ENCODE measurements at places on chromosomes 3 and 15. TPM values are rescaled to one million over a fixed set of nuclear protein-coding genes. Genes with fewer than 3 reads are reported as not detected.

The ZMYND10 gene
- total RNA-seq, result 0.54 TPM

The ROPN1 gene
- not detected for total RNA-seq

The WDR93 gene
- 0.34 TPM for total RNA-seq

The SYNM gene
- total RNA-seq, result 1.2 TPM

The ZMAT3 gene
- 47.4 TPM for total RNA-seq

The CHAC1 gene
- total RNA-seq, result 2.7 TPM

The AMT gene
- total RNA-seq, result 33.4 TPM

The CPNE4 gene
- total RNA-seq, result not detected

- H3K4me1 ChIP-seq, result peaks cover 19% of the 10 kb centered on the region
- DNase-seq, result no peak
- no peaks in the 10 kb centered on the region for H3K27me3 ChIP-seq
- H3K4me3 ChIP-seq, result no peak overlapping the region
Measured at GRCh38 chr3:2839876-2840275, 270.3 kb downstream of the IL5RA start.

- no peak overlapping the region for H3K4me3 ChIP-seq
- no peaks in the 10 kb centered on the region for H3K27me3 ChIP-seq
- H3K4me1 ChIP-seq, result no peaks in the 10 kb centered on the region
- no peaks in the 10 kb centered on the region for H3K36me3 ChIP-seq
- H3K27ac ChIP-seq, result no peak overlapping the region
Measured at GRCh38 chr3:151174351-151174750, 28.7 kb downstream of the GPR171 start.

DNA sequence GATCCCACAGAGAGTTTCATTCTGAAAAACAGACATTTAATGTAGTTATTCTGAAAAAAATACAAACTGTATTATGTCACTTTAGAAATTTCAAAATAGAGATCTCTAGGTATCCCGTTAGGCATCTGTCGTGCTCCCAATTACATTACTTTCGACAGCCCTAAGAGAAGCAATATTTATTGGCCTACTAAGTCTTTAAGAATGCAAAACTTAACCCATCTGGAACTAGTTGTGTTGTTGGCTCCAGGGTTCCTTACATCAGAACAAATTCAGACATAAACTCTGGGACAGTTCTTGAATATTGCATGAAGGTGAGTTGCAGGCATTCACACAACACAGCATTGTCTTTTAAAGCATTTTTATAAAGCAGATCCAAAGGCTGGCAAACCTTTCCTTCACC lies 498.4 kb downstream of the FHIT start:
- no peak for DNase-seq
- H3K27ac ChIP-seq, result no peak overlapping the region
- no peaks in the 10 kb centered on the region for H3K27me3 ChIP-seq
- no peak overlapping the region for H3K4me3 ChIP-seq
- H3K36me3 ChIP-seq, result peaks cover 14% of the 10 kb centered on the region

DNA sequence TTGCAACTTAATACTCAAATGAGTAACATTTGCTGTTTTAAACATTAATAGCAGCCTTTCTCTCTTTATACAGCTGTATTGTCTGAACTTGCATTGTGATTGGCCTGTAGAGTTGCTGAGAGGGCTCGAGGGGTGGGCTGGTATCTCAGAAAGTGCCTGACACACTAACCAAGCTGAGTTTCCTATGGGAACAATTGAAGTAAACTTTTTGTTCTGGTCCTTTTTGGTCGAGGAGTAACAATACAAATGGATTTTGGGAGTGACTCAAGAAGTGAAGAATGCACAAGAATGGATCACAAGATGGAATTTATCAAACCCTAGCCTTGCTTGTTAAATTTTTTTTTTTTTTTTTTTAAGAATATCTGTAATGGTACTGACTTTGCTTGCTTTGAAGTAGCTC lies 40.3 kb downstream of the CTNNB1 start:
- no peaks in the 10 kb centered on the region for H3K27me3 ChIP-seq
- H3K4me3 ChIP-seq, result no peak overlapping the region
- DNase-seq, result no peak
- H3K36me3 ChIP-seq, result peaks cover 43% of the 10 kb centered on the region
- peak overlapping the region; percentile 48 for H3K27ac ChIP-seq
- H3K4me1 ChIP-seq, result peaks cover 26% of the 10 kb centered on the region

- H3K36me3 ChIP-seq, result peaks cover 3% of the 10 kb centered on the region
- H3K27ac ChIP-seq, result no peak overlapping the region
- H3K4me1 ChIP-seq, result peaks cover 13% of the 10 kb centered on the region
- DNase-seq, result no peak
Measured at GRCh38 chr3:8864402-8865350, 95.3 kb upstream of the OXTR start.

DNA sequence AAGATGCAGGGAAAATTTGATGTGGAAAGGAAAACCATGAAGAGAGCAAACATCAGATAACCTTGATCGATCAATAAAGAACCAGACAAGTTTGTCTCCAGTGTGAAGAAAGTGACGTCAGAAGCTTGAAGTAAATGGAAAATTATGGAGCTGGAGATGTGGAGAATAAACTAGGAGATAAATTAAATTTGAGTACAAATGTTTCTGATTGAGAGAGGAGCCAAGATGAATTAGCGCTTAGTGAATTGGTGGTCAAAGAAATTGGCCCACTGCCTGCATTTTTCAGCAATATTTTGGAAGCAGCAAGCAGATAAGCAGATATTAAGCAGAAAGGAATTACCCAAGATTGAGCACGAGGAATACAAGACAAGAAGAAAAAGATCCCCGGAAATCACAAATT lies 567.3 kb upstream of the ZNF385D start:
- H3K27me3 ChIP-seq, result no peaks in the 10 kb centered on the region
- no peak overlapping the region for H3K27ac ChIP-seq
- no peak overlapping the region for H3K4me3 ChIP-seq
- DNase-seq, result no peak

- no peak overlapping the region for H3K27ac ChIP-seq
- no peak for DNase-seq
- no peaks in the 10 kb centered on the region for H3K27me3 ChIP-seq
- H3K4me1 ChIP-seq, result peaks cover 30% of the 10 kb centered on the region
Measured at GRCh38 chr15:56371495-56372147, 6.4 kb downstream of the TEX9 start.

DNA sequence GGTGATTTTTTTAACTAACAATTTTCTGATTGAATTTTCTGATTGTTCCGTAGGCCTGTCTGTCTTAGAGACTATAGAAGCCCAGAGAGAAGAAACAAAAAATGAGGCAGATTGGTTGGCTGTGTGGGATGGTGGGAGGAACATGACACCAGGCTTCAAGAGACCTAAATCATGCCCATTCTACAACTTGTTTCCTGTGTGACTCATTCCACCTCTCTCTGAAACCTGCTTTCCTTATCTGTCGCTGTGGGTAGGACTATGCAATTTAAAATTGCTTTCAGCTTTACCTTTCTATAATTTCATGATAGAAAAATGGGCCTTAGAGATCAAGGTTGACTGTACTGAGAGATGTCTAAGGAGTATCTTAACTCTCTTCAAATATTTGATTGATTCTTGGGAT lies 44.5 kb downstream of the OXNAD1 start:
- DNase-seq, result no peak
- peaks cover 20% of the 10 kb centered on the region for H3K36me3 ChIP-seq
- no peak overlapping the region for H3K4me3 ChIP-seq

DNA sequence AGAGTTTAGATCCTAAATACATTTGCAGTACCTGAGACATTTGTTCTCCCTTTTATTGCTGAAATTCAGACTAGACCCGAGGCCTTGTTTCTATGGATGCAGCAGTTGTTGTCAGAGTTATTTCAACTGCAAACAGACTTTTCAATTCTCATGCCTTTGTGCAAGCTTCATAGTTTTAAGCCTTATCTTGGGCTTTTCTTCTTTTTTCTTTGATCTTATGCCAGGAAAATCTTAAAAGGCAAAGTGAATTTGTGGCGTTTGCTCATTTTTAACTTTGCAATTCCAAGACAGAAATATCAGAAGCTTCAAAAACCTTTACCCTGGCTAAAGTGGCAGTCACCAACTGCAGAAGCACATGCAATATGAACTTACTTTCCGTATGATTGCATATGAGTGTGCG lies 576.7 kb downstream of the DIPK2A start:
- no peak for DNase-seq
- H3K36me3 ChIP-seq, result no peaks in the 10 kb centered on the region
- H3K4me3 ChIP-seq, result no peak overlapping the region
- H3K27me3 ChIP-seq, result no peaks in the 10 kb centered on the region

DNA sequence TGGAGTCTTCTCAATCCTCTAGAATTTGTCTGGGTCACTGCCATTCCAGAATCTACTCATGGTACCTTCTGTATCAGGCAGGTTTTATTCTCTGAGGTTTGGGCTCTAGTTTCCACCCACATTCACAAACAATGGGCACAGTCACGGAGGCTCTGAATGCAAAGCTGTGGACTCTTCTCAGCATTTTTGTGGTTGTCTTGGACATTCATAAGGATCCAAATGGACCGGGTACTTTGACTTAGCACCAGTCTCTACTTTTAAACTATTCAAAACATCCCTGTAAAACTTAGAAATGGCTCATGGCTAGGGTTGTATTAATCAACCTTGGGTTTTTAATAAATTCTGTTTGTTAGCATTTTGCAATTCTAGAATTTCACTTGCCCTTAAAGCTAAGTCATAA lies 277.9 kb upstream of the THBS1 start:
- H3K36me3 ChIP-seq, result peaks cover 7% of the 10 kb centered on the region
- H3K27me3 ChIP-seq, result no peaks in the 10 kb centered on the region
- H3K4me3 ChIP-seq, result no peak overlapping the region
- no peak for DNase-seq
- H3K27ac ChIP-seq, result no peak overlapping the region

DNA sequence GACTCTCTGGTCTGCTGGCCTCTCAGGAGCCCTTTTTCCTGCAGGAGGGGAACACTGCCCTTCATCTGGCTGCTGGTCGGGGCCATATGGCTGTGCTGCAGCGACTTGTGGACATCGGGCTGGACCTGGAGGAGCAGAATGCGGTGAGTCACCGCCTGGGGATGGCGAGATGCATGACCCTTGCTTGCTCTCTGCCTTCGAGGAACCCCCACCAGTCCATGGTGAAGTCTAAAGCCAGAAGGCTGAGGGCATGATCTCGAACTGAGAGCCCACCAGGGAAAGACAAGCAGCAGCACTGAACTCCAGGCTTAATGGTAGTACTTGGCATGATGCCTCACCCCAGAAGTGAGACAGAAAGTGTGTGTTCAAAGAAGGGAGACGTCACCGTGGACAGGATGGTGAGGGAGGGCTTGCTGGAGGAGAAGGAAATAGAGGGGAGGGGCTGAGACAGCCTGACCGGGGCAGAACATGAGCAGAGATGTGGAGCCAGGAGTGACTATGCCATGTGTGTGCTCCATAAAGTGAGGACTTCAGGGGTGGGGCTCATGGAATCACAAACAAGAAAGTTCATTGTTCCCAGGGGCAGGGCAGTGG lies 19.2 kb downstream of the ANKDD1A start:
- no peaks in the 10 kb centered on the region for H3K4me1 ChIP-seq
- no peak overlapping the region for H3K27ac ChIP-seq
- no peak overlapping the region for H3K4me3 ChIP-seq
- peak; percentile 37 for DNase-seq

- no peak overlapping the region for H3K4me3 ChIP-seq
- H3K27me3 ChIP-seq, result peaks cover 2% of the 10 kb centered on the region
- H3K36me3 ChIP-seq, result no peaks in the 10 kb centered on the region
- no peaks in the 10 kb centered on the region for H3K4me1 ChIP-seq
- DNase-seq, result no peak
Measured at GRCh38 chr3:165800970-165801369, 36.3 kb downstream of the BCHE start.

GRCh38 chr3:185824051-185825005 lies 514 bp downstream of the IGF2BP2 start:
- peaks cover 15% of the 10 kb centered on the region for H3K36me3 ChIP-seq
- no peaks in the 10 kb centered on the region for H3K27me3 ChIP-seq
- peaks cover 34% of the 10 kb centered on the region for H3K4me1 ChIP-seq

GRCh38 chr15:33113666-33114373 lies 80.7 kb downstream of the FMN1 start:
- H3K27ac ChIP-seq, result no peak overlapping the region
- no peaks in the 10 kb centered on the region for H3K36me3 ChIP-seq
- H3K4me3 ChIP-seq, result no peak overlapping the region
- DNase-seq, result no peak

GRCh38 chr3:64026346-64026745 lies 3.1 kb upstream of the PSMD6 start:
- peaks cover 42% of the 10 kb centered on the region for H3K4me1 ChIP-seq
- H3K36me3 ChIP-seq, result peaks cover 7% of the 10 kb centered on the region
- no peak for DNase-seq
- no peak overlapping the region for H3K4me3 ChIP-seq
- no peak overlapping the region for H3K27ac ChIP-seq

- H3K4me3 ChIP-seq, result no peak overlapping the region
- peaks cover 7% of the 10 kb centered on the region for H3K36me3 ChIP-seq
- DNase-seq, result no peak
Measured at GRCh38 chr15:92636401-92636907, 19.1 kb downstream of the FAM174B start.

DNA sequence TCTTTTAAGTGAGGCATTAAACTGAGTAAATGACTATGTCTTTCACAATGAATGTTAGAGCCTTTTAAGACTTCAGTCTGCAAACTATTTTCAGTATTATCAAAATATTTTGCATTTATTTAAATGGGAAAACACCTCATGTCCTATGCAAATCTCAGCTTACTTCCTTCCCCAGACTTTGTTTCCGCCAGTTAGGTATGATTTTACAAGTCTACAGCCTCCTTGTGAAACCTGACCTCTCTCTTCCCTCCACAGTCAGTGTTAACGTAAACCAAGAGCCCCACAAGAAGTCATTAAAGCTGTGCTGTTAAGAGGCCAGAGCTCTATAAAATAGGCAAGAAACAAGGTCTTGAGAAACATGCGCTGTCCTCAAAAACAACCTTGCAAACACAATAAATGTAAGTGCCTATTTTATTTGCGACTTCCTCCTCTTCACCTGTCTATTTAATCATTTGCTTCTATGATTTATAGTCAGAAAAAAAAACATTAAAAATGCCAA lies 48.3 kb downstream of the PRTG start:
- peaks cover 18% of the 10 kb centered on the region for H3K4me1 ChIP-seq
- H3K4me3 ChIP-seq, result peak overlapping the region; percentile 6
- H3K27me3 ChIP-seq, result no peaks in the 10 kb centered on the region
- H3K36me3 ChIP-seq, result peaks cover 3% of the 10 kb centered on the region
- peak overlapping the region; percentile 55 for H3K27ac ChIP-seq

DNA sequence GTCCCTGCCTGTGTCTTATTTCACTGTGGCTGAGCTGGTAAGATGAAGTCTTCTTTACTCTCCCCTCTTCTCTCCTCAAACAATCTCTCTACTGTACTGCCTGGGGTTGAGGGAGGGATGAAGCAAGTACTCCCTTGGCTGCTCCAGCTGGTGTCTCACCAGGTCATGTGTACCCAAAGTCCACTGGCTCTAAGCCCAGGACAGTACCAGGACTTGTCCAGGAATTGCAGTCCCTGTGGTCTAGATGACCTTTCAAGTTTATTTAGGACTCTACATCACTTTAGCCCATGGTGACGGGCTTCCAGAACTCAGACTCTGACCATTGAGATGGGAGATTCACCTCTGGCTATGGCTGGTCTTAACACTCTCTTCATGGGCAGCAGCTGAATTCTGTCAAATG lies 17.5 kb upstream of the SLC27A2 start:
- peaks cover 6% of the 10 kb centered on the region for H3K36me3 ChIP-seq
- H3K4me1 ChIP-seq, result peaks cover 32% of the 10 kb centered on the region
- no peaks in the 10 kb centered on the region for H3K27me3 ChIP-seq
- DNase-seq, result no peak
- H3K27ac ChIP-seq, result no peak overlapping the region

All from mesothelial cell of epicardium (in vitro differentiated cells).